ENCODE measurements at places on chromosomes 3 and 15.
A peak's percentile ranks its signal among the peaks of the same experiment; 100 is the strongest.

- no peak for DNase-seq
Observed at GRCh38 chr15:73873889-73874511, 636 bp downstream of the TBC1D21 start.

DNA sequence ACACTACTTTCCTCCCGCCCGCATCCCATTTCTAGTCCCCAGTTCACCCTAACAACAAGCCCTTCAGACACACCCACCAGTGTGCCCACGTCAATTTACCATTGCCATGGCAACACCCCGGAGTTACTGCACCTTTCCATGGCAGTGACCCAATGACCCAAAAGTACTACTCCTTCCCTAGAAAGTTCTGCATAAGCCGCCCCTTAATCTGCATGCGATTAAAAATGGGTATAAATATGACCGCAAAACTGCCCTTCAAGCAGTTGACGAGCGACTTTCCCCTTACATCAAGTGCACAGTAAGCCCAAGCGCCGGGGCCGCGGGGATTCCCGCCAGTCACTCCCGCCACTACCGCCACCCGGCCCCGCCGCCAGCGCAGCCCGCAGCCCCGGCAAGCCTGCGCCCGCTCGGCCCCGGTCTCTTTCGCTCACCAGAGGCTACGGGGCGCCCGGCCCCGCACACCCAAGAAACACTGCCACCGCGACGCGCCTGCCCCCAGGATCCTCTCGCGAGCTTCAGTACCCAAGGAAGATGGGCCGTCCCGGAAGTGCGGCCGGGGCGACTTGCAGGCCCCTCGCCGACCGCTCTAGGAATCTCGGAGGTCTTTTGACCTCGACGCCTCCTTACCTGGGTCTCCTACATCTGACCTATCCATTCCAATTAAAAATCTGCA, 27.2 kb upstream of the ZNF502 start:
- DNase-seq: peak; percentile 44

- DNase-seq: no peak
Observed at GRCh38 chr3:112687211-112687610, 46.3 kb upstream of the CCDC80 start.

GRCh38 chr3:46406788-46407611, at the start of the genes CCR5AS and CCRL2:
CCR5AS (minus strand) TSS chr3:46407066.
CCRL2 (plus strand) TSS chr3:46407259; CDS start chr3:46408080, 821 bp downstream.
- DNase-seq: peak; percentile 20

GRCh38 chr3:127289706-127290575, 2.1 kb upstream of the PRR20G start:
- DNase-seq: no peak

DNA sequence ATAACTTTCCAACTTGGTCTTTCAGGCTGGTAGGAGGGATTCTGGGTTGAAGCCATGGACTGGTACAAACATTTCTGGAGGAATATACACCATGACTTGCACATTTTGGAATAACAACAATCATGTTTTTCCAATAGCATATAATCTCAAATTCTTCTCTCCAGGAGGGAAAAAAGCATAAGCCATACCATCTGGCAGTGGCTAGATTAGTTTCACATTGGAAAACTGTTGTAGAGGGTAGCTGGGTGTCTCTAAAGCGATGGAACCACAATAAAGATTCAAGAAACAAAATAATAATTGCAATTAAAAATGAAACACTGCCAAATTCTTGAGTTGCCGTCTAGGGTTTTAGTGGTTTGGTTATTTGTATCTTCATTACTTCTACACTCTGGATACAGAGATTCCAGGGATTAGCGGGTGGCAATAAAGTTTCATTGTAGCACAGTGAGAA, 278.5 kb upstream of the RASGRP1 start:
- DNase-seq: no peak

DNA sequence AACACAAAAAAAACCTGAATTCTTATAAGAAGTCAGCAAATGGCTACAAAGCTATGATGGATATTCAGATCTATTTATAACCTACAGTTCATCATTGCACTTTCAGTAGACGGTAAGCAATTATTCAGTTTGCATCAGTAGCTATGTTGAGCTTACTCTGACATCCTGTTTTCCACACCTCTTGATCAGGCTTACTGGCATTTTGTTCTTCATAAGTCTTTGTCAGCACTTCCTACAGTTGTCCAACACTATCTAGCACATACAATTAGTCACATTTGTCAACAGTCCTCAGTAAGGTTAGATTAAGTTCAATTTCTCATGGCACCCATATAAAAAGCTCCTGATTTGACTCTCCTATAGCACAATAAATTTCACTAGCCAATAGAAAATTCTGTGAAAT, 71.2 kb upstream of the ST3GAL6 start:
- no peak for DNase-seq

DNA sequence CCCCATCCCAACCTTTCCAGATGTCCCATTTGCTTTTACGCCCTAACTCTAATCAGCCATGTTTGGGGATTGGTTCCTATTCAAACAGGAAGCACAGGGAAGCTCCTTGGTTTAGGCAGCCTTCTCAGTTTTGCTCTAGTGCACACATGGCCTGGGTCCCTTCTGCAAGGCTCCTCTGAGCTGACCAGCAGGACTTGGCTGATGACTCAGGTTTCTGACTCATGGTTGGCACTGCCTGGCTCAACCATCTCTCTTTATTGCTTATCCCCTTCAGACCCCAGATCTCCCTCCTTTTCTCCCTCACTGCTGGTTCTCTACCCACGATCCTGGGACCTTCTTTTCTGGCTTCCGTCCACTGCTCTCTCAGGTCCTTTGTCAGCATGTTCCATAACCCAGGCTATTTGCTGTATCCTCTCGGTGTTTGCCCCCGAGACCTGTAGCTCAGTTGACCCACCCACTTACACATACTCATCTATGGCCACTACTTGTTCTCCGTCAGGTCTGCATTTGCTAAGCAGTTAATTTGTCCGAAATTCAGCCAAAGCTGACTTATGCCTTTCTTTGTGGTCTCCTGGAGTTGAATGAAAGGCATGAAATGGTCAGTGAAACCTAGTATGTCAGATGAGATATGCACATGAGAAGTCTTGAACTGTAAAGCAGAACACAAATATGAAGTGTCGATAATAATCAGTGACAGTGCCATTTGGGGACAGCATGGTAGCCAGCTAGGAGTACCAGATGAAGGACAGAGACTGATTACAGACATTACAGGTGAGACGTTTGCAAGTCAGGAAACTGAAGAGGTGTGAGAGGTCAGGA, 323.5 kb upstream of the ROPN1 start:
- DNase-seq: peak; percentile 14

DNA sequence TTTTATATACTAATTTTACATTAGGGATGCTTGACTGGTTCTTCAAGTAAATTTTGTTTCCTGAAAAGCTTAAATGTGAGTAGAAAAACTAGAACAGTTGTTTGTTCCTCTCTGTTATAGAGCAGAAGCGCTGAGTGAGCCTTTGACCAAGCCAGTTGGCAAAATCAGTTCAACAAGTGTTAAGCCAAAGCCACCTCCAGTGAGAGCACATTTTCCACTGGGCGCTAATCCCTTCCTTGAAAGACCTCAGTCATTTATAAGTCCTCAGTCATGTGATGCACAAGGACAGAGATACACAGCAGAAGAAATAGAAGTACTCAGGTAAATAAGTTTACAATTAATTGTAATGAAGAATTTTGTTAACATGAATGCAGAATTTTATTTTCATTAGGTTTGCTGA, 14.6 kb downstream of the CAPN7 start:
- DNase-seq: no peak

DNA sequence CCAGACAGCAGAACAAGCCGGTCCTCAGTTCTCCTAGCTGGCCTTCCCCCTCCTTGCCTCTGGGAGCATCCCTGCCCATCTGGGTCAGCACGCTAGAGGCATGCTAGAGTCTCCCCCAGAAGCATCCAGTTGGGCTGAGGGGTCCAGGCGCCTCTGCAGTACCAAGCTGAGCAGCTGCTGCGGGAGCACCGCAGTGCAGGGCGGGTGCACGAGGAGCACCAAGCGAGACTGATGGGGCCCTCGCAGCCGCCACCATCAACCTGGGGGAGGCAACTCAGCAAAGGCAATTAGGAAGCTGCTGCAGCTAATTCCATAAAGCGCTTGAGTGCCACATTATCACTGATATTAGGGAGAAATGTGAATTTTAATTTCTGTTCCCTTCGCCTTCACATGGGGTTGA, 12.4 kb downstream of the CACNA2D3 start:
- no peak for DNase-seq

DNA sequence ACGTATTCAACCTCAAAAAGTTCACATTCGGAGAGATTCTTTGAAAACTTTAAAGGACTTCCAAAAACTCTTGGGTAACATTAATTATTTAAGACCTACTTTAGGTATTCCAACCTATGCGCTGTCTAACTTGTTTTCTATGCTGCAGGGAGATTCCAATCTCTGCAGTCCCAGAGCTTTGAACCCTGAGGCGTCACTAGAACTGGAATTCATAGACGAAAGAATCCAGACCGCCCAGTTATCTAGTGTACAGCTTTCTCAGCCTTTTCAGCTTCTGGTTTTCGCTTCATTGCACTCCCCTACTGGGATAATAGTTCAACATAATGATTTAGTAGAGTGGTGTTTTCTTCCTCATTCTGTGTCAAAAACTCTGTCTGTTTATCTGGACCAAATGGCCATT, 711.3 kb downstream of the ROBO1 start:
- peak; percentile 0 for DNase-seq

DNA sequence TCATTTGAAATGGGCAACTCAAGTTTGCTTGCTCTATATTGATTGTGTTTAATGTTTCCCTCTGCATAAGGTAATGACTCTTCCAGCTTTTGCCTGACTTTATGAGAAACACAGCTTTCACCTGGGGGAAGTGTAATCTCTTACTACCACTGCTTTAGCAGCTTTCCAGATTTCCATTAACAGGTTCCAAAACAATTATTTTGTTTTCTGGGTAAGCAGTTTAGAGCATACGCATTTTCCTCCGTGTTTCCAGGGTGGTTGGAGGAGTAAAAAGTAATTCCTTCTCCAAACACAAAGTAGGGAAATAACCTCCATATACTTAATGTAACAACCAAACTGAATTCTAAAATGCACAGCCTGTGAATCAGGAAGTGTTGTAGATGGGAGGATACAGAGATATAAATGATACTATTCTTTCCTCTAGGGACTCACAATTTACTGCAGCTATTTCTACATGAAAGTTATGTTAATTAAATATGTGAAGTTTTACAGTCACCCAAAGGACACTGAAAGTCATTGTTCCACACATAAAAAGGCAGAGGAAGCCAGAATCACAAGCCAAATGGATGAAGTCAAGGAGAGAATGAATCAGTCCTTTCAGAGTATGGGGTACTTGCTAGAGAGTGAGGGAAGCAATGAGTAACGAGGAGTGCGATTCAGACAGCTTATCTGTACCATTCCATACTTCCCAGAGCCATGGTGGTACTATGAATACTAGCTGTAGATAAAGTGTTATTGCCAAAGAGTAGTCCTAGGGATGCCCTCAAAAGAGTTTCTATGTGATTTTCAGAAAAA, 16.6 kb downstream of the ST3GAL6 start:
- no peak for DNase-seq

DNA sequence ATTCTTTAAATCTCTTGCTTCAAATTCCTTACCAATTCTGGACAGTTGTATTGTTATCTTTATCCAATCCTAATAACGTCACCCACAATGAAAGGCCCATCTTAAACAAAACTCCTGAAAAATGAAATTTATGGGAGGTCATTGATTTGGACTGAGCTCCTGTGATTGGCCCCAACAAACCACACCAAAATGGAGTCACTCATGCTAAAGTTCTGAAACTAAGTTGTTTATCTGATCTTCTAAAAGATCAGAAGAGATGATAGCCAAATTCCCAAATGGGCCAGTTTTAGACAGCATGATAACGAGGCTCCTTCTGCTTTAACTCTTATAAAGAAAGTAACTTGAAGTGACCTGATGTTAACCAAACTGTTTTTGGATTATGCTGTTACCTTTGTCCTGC, 39.7 kb upstream of the GPD1L start:
- no peak for DNase-seq

DNA sequence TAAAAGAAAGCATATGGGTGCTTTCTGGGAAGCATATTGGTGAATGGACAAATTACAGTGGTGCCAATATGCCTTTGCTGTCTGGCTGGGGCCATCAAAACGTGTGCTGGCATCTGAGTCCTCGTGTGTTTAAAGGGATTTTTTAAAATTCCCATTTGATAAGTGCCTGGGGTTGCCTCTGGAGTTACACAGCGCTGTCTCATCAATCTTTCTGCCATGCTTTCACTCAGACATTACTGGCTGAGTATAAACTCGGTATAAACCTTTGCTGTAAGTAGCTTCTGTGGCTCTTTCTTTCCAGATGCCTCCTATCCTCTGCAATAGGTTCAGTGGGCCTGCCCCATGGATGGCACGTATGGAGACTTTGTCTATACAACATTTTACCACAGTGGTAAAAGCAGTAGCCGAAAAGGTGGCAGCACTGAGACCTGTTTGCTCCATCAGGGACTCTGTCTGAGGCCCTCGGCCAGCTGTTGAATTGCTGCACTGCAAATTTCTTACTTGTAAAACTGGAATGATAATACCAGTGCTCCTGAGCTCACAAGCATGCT, 195.5 kb downstream of the LPP start:
- no peak for DNase-seq
